GM04504 (cell line): ENCODE measurements at places on chromosomes 6 and 20.
A peak's percentile ranks its signal among the peaks of the same experiment; 100 is the strongest.

DNA sequence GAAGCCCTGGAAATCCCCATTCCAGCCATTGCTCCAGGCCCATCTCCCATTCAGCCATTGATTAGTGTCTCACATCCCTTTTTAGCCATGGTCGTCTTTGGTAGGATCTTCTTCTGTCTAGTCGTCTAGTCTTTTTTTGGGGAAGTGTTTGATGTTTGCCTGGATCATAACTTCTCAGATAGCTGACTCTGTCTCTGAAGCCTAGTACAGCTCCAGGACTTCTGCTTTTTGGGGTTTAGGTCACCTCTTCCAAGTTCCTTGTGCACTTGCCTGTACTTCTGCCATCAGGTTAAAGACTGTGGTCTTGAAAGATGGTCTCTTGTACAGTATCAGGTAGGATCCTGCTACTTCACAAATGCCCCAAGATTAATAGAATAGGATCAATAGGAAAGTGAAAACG lies 553.5 kb downstream of the PKHD1 start:
- DNase-seq: no peak

GRCh38 chr20:47792021-47792618 lies 6.8 kb upstream of the SULF2 start:
- DNase-seq: peak; percentile 91

DNA sequence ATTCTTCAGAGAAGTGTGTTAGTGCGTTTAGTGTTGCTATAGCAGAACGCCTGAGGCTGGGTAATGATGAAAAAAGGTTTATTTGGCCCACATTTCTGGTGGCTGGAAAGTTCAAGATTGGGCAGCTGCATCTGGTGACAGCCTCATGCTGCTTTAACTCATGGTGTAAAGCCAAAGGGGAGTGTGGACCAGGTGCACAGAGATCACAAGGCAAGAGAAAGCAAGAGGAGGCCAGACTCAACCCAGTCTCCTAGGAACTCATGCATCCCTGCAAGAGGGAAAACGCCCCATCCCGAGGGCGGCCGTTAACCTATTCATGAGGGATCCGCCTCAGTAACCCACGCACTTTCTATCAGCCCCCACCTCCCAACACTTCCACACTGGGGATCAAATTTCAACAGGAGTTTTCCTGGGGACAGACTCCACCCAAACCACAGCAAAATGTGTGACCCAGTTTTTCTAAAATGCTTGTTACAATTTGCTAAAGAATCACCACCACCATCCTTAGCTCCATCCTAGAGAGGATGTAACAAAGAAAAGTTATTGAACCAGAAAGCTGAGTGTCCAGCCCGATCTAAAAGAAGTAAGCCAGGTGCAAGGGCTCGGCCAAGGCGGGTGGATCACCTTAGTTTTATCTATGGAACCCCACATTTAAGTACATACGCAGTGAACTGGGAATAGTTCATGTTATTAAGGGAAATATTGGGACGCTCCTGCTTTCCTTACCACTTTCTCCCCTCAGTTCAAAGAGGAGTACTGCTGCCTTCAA lies 164.8 kb downstream of the QKI start:
- no peak for DNase-seq

DNA sequence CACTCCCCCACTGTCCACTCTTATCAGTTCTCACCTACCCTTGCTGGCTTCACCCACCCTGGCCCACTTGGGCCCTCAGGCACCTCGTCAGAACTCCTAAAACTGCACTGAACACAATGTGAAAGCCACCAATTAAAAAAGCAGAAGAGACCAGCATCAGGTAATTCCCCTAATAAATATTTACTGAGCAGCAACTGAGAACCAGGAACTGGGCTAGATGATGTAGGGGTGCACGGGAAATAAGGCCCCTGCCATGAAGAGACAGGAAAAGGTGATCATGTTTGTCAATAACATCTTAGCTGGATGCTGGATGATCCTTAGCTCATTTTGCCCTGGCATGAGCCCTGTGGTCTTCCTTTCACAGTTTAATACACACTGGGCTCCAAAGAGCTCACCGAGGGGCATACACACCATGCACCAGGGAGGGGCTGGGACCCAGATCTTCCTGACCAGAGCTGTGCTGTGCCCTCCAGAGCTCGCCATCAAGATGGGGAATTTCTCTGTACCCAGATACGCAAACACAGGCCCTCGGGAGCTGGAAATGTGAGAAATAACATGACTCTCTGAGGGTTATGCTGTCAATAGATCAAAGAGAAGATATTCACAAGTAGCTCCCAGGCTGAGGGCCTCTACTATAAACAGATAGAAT lies 113.6 kb upstream of the SLC22A16 start:
- no peak for DNase-seq

DNA sequence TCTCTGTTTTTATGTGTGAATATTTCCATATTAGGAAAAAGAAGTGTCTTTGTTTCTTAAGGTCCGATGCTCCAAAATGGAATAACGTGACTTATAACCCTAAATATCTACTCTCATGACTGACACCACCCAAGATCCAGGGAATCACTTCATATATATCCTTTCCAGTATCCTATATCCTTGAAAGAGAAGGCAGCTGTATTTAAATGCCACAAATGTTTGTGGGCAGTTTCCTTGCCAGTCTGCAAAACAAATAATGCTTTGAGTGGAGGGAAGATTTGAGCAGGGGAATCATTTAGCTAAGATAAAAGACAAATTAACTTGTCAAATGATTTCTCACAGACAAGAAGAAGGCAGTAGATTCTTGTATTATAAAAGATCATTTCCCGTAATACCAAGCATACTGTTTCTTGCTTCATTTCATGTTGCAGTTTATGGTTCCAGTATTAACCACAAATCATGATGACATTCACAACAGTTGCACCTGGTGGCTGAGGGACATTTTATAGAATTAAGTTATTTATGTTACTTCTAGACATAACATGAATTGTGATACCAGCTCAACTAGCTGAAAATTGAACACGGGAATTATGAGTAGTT lies 30.0 kb upstream of the FABP7 start:
- no peak for DNase-seq

DNA sequence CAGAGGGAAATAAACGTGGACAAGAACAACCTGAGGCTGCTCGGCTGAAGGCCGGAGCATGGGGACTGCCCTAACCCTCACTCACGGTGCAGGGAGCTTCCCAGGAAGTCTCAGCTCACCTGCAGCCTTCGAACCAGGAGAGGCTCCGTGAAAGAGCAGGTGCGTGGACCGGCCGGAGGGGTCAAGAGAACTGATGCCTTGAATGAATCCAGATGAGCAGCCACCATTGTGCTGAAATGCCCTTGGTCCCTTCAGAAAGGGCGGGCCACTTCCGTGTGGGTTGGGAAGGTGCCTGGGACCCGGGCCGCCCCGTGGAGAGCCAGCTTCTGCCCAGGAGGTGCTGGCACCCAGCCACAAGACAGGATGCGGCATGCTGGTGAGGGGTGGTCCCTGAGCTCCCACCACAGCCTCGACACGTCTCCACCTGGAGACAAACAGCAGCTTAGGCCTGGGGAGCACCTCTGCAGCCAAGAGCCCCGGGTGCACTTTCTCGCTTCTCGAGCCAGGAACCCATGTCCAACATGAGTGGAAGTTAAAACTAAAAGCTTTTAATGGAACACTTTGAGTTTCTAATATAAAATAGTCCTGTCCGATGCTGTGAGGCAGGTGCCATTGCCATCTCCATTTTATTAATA lies 83.5 kb downstream of the TTLL2 start:
- DNase-seq: no peak

- no peak for DNase-seq
These were observed 25.6 kb upstream of the HLA-DQB1 start for GRCh38 chr6:32692019-32692418.

DNA sequence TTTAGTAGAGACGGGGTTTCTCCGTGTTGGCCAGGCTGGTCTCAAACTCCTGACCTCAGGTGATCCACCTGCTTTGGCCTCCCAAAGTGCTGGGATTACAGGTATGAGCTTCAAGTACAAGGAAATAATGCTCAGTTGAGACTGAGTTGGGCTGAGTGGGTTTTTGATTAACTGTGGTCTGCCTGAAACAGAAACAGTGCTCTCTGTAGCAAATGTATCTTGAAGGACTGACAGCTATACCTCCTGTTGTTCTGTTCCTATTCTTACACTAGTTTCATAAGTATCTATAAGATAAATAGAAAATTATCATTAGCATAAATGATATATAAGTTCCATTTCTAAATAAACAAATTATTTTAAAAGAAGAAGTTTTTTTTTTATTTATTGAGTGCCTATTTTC lies 142.8 kb upstream of the PTPRK start:
- no peak for DNase-seq

DNA sequence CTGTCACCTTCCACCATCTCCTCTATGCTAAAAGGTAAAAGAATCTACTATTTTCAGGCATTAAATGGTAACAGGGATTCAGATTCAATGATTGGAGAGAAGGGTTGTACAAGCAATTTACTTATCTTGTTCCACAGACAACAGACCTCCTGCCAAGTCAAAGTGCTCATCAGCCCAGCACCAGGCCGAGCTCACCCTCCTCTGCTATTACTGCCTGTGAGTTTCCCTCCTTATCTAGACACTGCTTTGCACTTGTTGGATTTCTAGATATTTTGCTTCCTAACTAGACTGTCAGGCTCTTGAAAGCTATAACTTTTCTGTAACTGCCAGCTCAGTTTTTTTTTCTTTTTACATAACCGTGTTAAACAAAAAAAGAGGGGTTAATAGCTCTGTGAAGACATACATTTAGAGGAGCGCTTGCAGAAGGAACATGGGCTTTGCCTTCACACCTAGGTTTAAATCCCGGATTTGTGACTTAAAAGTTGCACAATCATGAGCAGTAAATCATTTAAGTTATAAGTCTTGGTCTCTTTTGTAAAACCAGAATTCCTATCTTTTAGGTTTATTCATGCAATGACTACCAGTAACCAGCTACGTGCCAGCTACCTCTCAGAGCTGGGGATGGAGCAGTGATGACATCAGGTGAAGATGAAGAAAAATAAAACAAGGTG lies 1.1 kb upstream of the FAM162B start:
- no peak for DNase-seq

- no peak for DNase-seq
These were observed 129.9 kb downstream of the JARID2 start for GRCh38 chr6:15375638-15376290.

DNA sequence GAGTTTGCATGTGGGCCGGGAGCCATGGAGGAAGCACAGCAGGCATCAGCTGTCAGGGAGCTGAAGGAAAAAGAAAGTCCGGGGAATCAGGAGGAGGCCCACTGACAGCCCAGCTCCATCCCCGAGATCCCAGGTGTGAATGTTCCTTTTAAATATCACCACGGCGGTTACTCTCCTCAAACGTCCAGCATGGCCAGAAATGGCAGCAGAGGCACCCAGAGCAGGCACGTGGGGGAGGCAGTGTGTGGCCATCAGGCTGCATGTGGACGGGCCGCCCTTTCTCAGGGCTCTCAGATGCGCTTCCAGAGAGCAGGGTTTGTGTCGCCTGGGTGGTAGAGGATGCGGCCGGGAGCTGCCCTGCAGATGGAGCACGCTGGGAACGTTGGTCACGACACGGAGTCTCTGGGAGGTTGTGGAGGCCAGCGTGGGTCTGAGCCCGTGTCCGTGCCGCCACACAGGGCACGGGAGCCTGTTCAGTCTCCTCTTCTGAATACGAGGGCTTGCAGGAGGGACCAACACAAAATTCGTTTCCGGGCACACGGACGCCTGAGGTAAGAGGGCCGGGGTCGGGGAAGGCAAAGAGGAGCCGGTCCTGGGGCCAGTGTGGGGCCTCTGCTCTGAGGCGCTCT lies 45.3 kb upstream of the DACT2 start:
- DNase-seq: no peak
